ENCODE measurements at places on chromosomes 6 and 20.

- DNase-seq, result no peak
Observed at GRCh38 chr20:11050350-11050749, 376.6 kb upstream of the JAG1 start.

DNA sequence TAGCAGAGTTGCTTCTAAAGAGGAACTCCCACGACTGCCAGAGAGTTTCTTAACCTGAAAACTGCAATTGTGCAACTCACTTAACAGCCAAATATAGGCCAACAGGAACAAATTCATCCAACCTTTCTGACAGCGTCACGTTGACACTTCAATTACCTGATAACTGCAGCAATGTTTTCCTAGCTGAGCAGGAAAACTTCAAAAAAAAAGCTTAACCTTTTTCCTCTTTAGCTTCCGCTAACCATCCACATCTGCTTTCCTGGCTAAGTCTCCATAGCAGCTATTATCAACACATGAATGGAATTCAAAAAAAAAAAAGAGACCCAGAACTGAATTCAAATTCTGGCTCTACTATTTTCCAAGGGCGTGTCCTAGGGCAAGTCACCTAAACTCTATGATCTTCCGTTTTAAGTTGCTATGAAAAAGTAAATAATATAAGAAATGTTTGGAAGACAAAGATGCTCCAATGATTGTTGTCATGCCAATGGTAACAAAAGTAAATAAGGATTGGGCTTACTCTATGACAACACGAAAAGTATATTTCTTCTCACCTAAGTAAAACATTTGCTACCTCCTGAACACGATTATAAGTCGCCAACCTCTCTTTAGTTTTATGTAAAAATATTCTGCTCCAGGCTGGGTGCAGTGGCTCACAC is 524.6 kb upstream of the JARID2 start:
- no peak for DNase-seq

DNA sequence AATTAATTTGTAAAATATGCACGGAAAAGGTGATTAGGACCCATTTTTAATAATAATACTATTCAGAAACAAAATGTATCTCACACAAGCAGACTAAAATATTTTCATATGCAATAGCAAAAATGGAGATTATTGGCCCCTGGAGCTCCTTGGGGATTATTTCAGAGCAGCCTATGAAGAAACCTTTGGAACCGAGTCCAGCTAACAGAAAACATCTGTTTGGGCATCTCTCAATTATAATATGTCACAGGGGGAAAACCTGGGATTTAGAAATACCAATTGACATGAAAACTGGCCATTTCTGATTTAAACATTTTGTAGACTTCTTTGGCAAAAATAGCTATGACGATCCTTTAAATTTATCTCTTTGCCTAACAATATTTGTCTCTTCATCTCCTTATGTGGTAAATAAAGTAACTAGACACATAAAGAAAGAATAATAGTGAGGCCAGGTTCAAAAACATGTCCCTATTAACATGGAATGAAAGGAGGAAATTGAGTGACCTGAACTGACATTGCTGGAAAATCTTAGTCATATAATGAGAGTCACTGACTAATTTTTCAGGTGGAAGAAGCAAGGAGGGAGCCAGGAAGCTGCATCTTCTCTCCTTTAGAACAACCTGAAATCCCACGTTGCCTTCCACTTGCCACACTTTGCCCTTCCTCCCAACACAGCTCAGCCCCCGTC is 199.0 kb downstream of the SOD2 start:
- no peak for DNase-seq

DNA sequence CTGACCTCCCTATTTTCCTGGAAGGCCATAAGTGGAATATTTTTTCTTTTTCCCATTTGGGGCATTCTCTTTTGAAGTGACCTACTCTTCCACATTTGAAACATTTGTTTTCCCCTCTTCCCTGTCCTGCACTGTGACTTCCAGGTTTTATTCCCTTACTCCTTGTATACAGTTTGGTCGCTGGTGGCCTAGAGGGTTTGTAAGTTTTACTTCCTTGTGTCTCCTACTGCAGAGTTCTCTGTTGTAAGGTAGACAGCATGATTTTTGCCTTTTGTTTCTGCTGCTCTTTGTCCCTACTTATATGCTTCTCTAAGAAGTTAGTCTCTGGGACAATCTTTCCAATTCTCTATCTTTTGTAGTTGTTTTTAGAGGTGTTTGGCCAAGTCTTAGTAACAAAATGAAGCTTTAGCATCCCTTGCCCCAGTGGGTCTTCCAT is 7.4 kb upstream of the ZNFX1 start:
- no peak for DNase-seq

GRCh38 chr20:62728781-62729300 is 20.2 kb downstream of the NTSR1 start:
- no peak for DNase-seq

GRCh38 chr6:130769861-130770260 is 57.3 kb upstream of the SMLR1 start:
- DNase-seq, result no peak

DNA sequence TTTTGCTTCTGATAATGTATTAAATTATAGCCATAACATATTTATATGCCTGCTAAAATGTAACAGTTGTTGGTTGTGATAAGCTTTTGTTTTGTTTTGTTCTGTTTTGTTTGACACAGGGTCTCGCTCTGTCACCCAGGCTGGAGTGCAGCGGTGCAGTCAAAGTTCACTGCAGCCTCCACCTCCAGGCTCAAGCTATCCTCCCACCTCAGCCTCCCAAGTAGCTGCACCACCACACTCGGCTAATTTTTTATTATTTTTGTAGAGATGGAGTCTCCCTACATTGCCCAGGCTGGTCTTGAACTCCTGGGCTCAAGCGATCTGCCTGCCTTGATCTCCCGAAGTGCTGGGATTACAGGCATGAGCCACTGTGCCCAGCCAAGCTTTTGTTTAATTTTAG is 157.8 kb downstream of the ARID1B start:
- DNase-seq, result no peak

GRCh38 chr6:48747471-48747870 is 636.5 kb upstream of the PTCHD4 start:
- no peak for DNase-seq

DNA sequence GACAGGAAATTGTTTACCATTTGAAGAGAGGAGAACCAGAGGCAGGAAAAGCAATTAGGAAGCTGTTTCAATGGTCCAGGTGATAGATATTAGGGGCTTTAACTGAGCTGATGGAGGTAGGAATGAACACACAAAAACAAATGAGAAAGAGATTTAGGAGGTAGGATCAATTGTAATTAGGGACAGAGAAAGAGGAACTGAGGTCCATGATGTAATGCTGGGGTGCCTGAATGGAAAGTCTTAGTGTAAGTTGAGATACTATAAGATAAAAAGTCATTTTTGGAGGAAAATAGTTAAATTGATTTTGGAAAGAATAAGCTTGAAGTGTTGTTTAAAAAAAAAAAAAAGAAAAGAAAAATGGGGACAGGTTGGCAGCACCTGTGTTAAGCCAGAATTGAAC is 58.5 kb upstream of the B3GAT2 start:
- DNase-seq, result no peak

DNA sequence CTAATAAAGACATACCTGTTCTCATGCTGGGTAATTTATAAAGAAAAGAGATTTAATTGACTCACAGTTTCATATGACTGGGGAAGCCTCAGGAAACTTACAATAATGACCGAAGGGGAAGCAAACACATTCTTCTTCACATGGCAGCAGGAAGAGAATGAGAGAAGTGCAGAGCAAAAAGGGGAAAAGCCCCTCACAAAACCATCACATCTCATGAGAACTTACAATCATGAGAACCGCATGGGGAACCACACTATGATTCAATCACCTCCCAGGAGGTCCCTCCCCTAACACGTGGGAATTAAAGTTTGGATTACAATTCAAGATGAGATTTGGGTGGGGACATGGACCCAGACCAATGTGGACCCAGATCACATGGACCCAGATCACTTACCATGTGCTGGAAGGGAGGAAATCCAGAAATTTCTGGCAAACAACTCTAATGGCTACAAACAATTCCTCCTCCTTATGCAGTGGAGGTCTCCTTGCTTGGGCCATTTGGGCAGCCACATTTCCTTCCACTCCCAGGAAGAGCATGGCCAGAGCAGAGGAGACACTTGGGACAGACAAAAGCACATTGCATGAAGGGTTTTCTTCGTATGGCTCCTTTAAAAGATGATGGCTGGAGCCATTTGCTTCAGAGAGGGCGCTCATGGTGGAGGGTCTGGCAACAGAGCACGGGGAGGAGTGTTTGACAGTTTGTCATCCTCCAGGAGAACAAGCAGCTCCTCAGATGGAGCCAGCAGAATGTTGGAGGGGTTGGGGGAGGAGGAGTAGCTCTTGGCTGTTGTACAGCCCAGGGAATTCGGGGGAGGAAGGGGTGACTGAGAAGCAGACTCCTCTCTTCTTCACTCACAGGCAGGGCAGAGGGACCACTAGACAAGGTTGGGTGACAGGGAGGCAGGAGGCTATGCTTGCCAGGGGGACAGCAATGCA is 30.4 kb downstream of the SERPINB9 start:
- no peak for DNase-seq

DNA sequence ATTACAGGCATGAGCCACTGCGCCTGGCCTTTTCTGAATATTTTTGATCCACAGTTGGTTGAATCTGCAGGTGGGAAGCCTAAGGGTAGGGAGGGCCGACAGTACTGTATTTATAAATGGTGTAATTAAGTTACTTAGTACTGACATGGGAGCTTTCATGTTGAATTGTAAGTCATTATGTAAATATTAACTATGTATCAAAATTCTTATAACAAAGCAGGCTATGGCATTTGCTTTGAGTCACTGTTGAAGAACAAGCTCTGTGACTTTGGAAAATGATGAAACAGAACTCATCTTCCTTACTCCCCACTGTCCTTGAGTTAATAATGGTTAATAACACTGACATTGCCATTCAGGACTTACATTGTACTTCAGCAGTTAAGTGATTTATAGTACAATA is 63.0 kb upstream of the TXNDC5 start:
- no peak for DNase-seq

DNA sequence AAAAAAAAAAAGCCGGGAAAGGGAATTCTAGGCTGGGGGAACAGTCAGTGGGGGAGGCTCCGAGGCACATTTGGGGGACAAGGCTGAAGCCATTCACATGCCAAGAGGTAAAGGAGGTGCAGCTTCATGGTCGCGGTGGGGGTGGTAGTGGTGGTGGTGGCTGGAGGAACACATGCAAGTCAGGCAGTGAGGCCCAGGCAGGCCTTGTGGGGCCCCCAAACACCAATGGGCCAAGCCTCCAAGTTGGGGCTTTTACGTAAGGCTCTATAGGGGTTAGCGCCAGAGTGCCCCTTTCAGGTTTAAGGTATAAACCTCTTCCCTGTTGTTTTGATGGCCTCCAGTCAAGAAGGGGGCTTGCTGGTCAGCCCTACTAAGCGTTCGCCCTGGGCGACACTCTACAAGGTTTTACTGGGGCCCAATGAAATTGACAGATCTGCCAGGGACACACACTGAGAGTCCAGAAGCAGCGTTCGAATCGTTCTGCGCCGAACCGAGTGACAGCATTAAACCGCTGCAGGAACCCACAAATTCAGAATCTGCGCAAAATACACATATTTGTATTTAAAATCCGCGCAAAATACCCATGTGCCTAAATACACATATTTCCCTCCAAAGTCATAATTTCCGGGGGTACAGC is 818 bp upstream of the AP5S1 start:
- no peak for DNase-seq

- no peak for DNase-seq
Observed at GRCh38 chr6:91669871-91670268, 1083.0 kb upstream of the MAP3K7 start.

DNA sequence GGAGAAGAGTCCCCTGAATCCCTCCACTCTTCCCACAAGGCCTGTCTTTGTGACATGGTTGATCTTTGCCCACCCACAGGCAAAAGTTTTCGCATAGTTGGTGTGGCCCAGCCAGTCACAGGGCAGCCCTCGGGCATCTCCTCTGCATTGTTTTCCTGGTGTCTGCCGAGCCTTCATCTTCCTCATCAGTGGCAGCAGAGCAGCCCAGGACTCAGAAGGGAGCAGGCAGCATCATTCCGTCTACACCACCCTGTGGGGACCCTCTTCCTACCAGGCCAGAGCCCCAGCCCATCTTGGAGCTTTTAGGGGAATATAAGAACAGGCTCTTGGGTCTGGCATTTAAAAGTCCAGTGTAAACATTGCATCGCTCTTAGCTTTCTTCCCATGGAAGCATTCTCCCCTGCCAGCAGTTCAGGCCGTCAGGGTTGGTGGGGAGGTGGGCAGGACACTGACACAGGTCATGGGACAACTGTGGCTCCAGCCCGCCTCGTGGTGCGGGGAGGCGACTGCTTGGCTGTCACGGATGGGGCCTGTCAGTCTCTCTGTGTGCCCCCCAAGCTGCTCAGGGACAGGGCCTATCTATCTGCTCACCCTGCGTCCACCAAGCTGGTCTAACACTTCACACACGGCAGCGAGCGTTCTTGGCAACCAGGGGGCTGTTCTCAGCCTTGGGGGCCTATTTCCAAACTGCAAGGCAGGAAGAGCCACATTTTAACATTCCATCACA is 38.3 kb downstream of the PDRG1 start:
- no peak for DNase-seq

DNA sequence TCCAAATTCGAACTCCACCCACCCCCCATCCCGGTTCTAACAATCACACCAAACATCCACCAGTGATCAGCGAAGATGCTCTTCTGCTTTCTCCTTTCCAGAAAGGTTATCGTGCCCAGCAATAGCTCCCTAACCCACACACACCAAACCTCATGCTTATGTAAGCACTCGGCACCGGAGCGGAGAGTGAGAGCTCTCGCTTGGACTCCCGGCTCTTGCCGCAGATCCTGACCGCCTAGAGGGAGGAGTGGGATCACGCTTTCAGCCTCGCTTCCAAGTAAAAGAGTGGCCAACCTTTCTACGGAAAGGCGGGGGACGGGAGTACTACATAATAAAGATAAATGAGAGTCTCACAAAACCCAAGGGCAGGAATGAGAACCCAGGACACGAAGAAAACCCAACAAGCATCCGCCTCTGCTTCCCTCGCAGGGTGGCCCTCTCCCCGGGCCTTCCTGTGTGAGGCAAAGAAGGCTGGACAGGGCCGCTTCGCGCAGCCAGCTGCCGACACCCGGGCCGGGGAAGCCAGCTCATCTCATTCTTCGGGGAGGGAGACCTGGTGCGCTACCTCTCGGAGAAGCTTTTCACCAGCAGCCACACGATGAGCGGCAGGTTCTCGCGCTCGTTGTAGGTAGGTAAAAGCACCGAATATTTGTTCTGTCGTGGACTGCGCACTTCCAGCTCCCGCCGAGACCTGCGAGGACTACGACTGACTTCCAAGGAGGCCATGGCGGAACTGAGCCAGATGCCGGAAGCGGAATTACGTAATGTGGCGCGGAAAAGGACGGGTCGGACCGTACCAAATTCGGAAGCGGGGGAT is at the start of gene DPM1:
TSS of gene DPM1 (minus strand) at position 735 of the 817 bp plus-strand sequence. CDS start at position 726, 9 bp downstream.
- DNase-seq, result peak; percentile 79

GRCh38 chr20:43736588-43737158 is 9.9 kb upstream of the GTSF1L start:
- no peak for DNase-seq
